ENCODE measurements at places on chromosomes 7 and 10.

DNA sequence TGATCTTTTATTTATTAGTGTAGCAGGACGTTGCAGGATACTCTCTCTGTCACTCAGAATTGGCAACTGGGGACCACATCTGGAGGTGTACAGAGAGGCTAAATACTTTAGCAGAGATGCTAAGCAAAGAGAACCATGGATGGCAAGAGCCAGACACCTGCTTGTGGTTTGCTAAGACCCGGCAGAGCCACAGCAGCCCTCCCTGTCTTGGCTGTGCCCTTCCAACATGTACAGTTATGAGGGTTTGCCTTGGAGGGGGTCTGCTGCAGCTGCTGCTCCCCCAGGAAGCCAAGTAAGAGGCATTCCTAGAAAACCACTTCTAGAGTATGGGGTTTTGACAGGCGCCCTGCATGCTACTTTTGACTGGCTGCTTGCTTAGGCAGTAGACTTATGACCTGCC is 5.1 kb downstream of the NPVF start:
- DNase-seq: no peak

DNA sequence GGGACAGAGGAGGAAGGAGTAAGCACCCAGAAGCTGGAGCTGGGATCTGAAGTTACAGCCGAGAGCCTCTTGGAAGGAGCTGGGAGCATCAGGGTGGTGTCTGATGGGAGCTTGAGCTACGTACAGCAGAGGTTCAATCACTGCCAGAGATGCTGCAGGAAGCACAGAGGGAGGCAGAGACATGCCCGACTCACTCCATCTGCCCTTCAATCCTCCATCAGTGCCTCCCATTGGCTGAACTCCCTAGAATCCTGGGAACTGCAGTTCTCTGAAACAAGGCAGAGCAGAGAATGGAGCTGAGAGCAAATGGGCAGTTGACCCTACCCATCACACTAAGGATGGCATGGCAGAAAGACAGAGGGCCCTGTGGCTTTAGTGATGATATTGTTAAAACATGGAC is 40.0 kb upstream of the CTBP2 start:
- DNase-seq: no peak

- DNase-seq: no peak
Measured at GRCh38 chr7:86130268-86130667, 513.4 kb upstream of the GRM3 start.

DNA sequence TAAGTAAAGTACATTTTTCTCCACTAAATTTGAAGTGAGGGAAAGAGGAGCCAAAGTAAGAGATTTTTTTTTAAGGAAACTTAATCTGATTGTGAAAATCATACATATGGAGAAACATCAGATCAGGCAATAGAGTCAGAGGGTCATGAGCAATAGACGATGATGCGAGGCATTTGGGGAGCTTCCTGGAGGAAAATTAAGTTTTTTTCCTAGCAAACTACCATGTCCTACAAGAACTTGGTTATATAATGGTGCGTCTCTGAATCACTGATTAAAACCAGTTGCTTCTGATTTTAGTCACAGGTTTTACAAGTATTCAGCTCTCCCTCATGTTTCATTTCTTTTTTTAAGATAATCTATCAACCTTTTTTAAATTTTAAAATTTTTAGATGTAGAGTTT is 52.1 kb upstream of the MTURN start:
- no peak for DNase-seq

GRCh38 chr10:95655571-95656290 is 780 bp downstream of the ALDH18A1 start:
- no peak for DNase-seq

- DNase-seq: no peak
Measured at GRCh38 chr7:157266272-157266671, 70.5 kb upstream of the DNAJB6 start.
